Heart right ventricle (tissue), 16 donors: ENCODE measurements at places on chromosomes 16 and 17. TPM values are rescaled to one million over a fixed set of nuclear protein-coding genes. Genes with fewer than 3 reads are reported as not detected.

DNA sequence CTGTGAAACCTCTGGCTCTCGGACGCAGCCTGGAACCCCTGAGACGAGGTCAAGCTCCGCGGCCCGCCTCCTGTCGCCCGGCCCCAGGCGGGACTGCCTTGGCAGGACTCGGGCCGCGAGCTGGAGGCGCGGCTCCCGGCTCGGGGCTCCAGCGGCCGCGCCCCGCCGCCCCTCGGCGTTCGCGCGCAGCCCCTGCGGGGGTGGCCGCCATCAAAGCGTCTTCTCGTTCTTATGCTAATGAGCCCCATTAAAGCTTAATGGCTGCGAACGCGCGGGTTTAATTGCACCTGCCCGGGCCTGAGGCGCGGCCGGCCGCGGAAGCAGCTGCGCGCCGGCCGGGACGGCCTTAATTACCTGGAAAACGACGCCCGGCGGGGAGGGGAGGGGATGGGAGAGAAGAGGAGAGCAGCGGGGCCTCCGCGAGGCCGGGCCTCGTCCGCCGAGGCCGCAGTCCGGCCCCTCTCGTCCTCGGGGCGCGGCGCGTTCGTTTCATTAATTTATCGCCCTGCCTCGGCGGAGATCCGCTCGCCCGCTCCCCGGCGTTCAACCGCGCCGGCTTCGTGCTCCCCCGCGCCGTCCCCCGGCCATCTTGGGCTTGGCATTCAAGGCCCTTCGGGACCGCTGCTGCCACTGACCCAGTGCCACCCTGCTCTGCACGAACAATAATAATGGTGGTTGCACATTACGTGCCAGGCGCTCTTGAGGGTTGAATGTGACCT is 19.2 kb downstream of the RAI1 start:
- H3K4me3 ChIP-seq = peak overlapping the region; percentile 38
- no peaks in the 10 kb centered on the region for H3K27me3 ChIP-seq
- H3K4me1 ChIP-seq = peaks cover 85% of the 10 kb centered on the region
- peaks cover 6% of the 10 kb centered on the region for H3K36me3 ChIP-seq
- H3K27ac ChIP-seq = peak overlapping the region; percentile 58

The HSPB9 gene
- polyA plus RNA-seq = 0.01 TPM

DNA sequence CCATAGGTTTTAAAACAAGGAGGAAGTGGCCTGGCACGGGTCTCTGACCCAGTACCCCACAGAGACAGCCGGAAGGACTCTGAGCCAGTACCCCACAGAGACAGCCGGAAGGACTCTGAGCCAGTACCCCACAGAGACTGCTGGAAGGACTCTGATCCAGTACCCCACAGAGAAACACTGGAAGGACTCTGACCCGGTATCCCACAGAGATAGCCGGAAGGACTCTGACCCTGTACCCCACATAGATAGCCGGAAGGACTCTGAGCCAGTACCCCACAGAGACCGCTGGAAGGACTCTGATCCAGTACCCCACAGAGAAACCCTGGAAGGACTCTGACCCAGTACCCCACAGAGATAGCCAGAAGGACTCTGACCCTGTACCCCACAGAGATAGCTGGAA is 49.0 kb downstream of the TRARG1 start:
- DNase-seq = no peak
- H3K4me3 ChIP-seq = no peak overlapping the region
- H3K27ac ChIP-seq = no peak overlapping the region

- no peak for DNase-seq
- H3K4me3 ChIP-seq = no peak overlapping the region
- no peak overlapping the region for H3K27ac ChIP-seq
Measured at GRCh38 chr16:85789773-85790172, 9.6 kb downstream of the EMC8 start.

- H3K36me3 ChIP-seq = no peaks in the 10 kb centered on the region
- H3K4me3 ChIP-seq = no peak overlapping the region
- no peak for DNase-seq
- H3K27ac ChIP-seq = no peak overlapping the region
Measured at GRCh38 chr16:8716592-8716991, 42.2 kb downstream of the ABAT start.

The SALL1 gene
- polyA plus RNA-seq = 0.25 TPM

DNA sequence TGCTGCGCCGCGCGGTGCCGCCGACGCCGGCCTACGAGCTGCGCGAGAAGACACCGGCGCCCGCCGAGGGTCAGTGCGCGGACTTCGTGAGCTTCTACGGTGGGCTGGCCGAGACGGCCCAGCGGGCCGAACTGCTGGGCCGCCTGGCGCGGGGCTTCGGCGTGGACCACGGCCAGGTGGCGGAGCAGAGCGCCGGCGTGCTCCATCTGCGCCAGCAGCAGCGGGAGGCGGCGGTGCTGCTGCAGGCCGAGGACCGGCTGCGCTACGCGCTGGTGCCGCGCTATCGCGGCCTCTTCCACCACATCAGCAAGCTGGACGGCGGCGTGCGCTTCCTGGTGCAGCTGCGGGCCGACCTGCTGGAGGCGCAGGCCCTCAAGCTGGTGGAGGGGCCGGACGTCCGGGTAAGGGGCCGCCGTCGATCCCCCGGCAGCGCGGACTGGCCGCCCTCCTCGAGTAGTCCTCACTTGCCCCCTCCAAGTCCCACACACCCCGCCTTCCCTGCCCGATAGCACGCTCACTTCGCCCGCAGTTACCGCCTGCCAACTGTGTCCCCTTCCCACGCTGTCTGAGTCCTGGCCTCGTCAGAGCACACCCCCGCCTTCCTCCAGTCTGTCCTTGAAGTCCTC is 470 bp downstream of the MLYCD start:
- H3K4me1 ChIP-seq = peaks cover 57% of the 10 kb centered on the region
- H3K36me3 ChIP-seq = no peaks in the 10 kb centered on the region
- H3K4me3 ChIP-seq = peak overlapping the region; percentile 89
- DNase-seq = peak; percentile 60
- H3K27ac ChIP-seq = peak overlapping the region; percentile 94
- H3K27me3 ChIP-seq = no peaks in the 10 kb centered on the region

DNA sequence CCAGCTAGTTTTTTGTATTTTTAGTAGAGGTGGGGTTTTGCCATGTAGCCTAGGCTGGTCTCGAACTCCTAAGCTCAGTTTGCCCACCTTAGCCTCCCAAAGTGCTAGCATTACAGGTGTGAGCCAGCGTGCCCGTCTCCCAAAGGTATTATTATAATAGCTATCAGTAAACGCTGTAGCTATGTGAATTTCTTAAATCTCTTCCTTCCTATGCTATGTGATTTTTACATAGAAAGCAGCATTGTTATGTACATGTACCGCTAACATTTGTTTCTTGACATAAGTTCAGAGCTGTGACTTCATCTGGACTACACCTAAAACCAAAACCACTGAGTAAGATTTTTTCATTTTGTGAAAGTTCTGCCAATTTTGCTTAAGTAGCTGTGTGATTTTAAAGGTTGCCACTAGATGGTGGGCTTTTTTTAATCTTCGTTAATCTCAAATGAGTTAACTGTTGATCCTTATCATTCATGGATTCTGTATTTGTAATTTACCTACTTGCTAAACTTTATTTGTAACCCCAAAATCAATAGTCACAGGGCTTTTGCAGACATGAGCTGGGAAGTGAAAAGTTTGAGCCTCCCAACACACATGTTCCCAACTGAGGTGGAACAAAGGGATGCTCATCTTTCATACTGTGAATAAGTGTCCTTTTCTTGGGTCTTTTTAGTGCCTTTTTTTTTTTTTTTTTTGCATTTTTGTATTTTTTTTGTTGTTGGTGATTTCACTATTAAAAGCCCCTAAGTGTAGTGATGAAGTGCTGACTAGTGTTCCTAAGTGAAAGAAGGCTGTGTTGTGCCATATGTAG is 21.9 kb downstream of the PRKAR1A start:
- no peak for DNase-seq
- H3K27me3 ChIP-seq = no peaks in the 10 kb centered on the region
- no peak overlapping the region for H3K27ac ChIP-seq
- peaks cover 10% of the 10 kb centered on the region for H3K4me1 ChIP-seq

- DNase-seq = no peak
- H3K36me3 ChIP-seq = no peaks in the 10 kb centered on the region
- no peaks in the 10 kb centered on the region for H3K27me3 ChIP-seq
- no peak overlapping the region for H3K27ac ChIP-seq
- H3K4me1 ChIP-seq = peaks cover 13% of the 10 kb centered on the region
Measured at GRCh38 chr17:50047488-50048126, 8.3 kb upstream of the ITGA3 start.

DNA sequence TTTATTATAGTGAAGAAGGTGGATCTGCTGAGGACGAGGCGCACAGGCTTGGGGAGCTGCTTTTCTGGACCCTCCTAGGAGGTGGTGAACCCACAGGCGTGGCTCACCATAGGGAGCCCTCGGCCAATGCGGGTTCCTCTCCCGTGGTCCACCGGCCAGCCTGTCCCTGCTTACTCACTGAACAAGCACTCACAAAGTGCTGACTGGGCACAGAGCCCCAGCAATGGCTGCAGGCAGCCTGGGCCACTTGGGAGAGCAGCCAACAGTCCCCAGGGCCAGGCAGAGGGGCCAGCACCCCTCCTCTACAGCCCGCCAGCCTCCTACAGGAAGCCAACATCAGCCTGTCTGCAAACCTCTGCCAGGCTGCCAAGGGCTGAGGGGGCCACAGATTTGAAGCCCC is 19.1 kb upstream of the NCBP3 start:
- H3K27ac ChIP-seq = no peak overlapping the region
- DNase-seq = no peak
- H3K4me1 ChIP-seq = peaks cover 8% of the 10 kb centered on the region
- H3K27me3 ChIP-seq = no peaks in the 10 kb centered on the region
- peaks cover 19% of the 10 kb centered on the region for H3K36me3 ChIP-seq

GRCh38 chr17:1147664-1148063 is 32.1 kb downstream of the ABR start:
- no peaks in the 10 kb centered on the region for H3K27me3 ChIP-seq
- no peak overlapping the region for H3K27ac ChIP-seq
- H3K4me3 ChIP-seq = no peak overlapping the region
- DNase-seq = no peak
- peaks cover 8% of the 10 kb centered on the region for H3K4me1 ChIP-seq
